ENCODE measurements at places on chromosomes 11 and 22. TPM values are rescaled to one million over a fixed set of nuclear protein-coding genes. Genes with fewer than 3 reads are reported as not detected.

The ASPHD2 gene
- polyA plus RNA-seq: 3.9 TPM

The SERPINH1 gene
- 412 TPM for polyA plus RNA-seq

The C11orf71 gene
- 18.3 TPM for polyA plus RNA-seq

The KCNK4 gene
- not detected for polyA plus RNA-seq

The RHOD gene
- polyA plus RNA-seq: 11.5 TPM
